ENCODE measurements at places on chromosomes 1 and 21.

DNA sequence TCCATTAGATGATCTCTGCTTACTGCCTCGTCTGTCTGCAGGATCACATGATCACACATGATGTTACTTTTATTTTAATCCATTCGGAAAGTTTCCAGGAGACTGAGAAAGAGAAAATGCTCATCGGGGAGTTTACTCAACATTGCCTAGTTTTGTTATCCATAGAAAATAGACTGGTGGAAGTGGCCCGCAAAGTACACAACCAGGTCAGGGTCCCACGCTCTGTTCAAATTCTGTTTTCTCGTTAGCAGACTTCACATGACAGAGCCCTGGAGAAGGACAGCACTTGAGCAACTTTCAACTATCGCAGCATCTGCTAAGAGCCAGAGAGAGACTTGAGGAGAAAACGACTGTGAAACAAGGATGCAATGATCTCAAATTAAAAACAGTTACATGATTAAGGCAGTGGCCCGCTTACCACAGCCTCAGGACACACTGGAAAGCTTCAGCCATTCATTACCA is 44.2 kb downstream of the ADAMTS1 start:
- no peak for DNase-seq

- DNase-seq: no peak
Observed at GRCh38 chr1:222910699-222911098, 95.9 kb downstream of the DISP1 start.

DNA sequence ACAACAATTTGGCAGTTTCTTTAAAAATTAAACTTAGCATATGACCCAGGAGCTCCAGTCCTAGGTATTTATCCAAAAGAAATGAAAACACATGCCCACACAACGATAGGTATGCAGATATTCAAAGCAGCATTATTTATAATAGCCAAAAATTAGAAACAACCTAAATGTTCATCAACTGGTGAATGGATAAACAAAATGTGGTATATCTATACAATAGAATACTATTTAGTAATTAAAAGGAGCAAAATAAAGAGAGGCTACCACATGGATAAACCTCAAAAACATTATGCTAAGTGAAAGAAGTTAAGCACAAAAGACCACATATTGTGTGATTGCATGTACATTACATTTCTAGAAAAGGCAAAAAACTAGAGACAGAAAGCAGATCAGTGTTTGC is 51.3 kb downstream of the ROR1 start:
- DNase-seq: no peak

- no peak for DNase-seq
Observed at GRCh38 chr1:173551699-173552098, 51.2 kb downstream of the SLC9C2 start.

DNA sequence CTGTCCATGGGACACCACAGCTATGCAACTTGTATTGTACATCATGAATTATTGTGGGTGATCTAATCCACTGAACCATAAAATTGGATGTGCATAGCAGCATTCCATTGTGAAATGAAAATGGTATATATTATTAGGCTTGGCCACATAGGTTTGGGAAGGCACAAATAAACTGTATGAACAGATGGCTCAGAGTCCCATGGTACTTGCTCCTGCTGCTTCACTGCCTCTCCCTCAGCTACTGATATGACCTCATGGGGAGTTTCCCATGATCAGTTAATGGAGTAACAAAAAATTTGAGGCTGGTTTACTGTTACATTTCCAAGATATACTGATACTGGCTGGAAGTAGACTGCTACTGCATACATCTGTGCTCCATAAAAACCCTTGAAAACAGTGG is 152.7 kb upstream of the NEGR1 start:
- DNase-seq: no peak

All from HCT116 (cell line).